ENCODE measurements at places on chromosomes 11 and 22.

DNA sequence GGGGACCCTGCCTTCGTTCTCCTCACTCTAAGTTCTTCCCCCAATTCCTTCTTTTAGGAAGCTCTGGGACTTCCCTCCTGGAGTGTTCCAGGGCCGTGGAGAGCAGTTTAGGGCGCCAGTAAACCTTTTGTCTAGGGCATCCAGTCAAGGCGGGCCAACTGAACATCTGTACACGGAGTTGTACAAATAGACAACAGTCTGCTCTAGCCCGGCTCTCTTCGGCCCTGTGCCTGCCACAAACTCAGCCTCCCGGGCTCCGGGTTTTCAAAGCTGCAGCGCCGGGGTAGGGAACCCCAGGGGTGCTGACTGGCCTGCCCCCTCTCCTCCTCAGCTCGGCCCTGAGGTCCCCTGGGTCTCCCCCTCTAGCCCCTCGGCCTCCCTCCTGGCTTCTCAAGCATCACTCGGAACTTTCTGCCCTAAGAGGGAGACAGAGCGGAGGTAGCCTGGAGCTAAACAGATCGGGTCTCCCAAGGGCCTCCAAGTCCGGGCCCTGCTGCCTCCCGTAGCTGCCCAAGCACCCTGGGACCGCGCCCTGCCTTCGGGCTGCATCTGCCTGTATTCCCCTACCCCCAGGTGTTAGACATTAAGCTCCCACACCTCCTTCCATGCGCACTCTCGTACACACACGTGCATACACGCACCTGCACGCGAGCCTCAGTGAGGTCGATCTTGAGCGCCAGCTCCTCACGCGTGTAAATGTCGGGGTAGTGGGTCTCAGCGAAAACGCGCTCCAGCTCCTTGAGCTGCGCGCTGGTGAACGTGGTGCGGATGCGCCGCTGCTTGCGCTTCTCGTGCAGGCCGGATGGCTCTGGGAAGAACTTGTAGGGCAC lies 3.3 kb downstream of the PHOX2A start:
- DNase-seq = no peak

DNA sequence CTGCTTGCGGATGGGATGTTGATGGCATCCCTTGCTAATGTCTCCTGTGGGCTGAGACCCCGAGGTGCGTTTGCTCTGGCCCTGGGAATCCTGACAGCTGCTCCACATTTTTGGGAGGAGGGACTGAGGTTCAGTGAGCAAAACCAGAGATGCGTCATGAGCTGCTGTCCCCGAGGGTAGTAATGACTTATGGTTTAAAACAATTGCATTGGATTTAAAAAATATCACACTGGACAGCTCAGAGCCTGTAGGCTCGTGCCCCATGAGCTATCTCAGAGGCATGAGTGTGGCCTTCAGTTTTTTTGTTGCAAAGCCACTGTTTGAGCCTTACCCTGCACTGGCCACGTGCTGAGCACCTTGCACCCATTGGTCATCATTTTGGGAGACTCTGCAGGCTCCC lies 20.9 kb upstream of the PARVG start:
- no peak for DNase-seq

DNA sequence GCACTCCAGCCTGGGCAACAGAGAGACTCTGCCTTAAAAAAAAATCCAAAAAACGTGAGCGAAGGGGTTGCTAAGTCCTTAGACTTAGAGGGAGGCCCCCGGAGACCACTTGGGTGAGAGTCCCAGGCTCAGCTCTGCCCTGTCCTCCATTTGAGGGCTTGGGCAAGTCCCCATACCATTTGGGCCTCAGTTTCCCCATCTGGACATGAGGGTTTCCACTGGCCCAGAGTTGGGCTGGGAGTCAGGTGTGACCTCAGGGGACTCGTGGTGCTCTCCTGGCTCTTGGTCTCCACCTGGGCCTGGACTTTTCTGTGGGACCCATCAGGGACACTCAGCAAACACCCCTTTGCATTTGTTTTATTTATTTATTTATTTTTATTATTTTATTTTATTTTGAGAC lies 35.2 kb upstream of the CSNK1E start:
- DNase-seq = no peak

- peak; percentile 90 for DNase-seq
These were observed 2.3 kb downstream of the IRF7 start for GRCh38 chr11:613369-613968.

DNA sequence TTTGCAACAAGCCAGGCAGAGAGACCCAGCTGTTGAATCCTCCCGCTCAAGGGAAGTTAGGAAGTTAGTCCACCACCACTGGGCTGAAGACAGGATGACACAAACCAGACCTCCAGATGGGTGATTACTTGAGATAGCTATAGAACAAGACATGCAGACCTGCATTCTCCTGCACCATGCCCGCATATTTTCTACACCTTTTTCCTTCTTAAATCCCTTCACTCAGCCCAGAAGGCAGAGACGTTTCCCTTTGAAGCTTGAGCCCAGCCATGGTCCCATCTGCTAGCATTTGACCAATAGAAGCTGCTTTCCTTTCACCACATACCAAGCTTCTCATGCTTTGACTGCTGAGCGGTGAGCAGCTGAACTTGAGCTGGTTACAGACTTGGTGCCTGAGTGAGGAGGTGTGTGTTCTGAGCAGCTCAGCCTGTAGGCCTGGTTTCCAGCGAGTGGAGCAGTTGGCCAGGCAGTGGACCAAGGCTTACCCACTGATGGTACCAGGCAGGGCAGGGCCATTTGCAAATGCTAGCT lies 29.2 kb upstream of the CBX6 start:
- no peak for DNase-seq

DNA sequence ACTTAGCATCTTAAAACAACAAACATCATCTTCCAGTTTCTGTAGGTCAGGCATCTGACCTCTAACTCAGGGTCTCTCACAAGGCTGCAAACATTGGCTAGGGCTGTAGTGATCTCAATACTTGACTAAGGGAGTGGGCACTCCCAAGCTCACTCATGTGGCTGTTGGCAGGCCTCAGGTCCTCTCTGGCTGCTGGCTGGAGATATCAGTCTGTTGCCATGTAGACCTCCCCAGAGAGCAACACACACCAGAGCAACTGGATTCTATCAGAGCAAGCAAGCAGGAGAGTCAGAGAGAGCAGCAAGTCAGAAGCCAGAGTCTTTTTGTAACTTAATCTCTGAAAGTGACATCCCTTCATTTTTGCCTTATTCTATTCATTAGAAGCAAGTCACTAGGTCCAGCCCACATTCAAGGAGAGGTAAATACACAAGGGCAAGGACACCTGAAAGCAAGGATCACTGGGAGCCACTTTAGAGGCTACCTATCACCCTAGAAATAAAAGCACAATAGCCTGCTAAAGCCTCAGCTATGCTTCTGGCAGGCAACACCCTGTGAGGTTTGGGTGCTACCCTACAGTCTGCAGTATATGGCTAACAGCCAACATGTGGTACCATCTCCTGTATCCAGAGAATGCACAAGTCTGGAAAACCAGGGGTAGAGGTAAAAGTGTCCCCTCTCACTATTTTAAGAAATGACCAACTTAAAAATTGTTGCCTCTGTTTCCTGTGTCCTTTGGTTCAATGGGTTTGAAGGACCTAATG lies 33.5 kb upstream of the CD44 start:
- DNase-seq = no peak

Data from CD4-positive, alpha-beta T cell treated with Interleukin-6 at 100 ng/mL for 8 hours (primary cell).